ENCODE measurements at places on chromosomes 11 and 22.

DNA sequence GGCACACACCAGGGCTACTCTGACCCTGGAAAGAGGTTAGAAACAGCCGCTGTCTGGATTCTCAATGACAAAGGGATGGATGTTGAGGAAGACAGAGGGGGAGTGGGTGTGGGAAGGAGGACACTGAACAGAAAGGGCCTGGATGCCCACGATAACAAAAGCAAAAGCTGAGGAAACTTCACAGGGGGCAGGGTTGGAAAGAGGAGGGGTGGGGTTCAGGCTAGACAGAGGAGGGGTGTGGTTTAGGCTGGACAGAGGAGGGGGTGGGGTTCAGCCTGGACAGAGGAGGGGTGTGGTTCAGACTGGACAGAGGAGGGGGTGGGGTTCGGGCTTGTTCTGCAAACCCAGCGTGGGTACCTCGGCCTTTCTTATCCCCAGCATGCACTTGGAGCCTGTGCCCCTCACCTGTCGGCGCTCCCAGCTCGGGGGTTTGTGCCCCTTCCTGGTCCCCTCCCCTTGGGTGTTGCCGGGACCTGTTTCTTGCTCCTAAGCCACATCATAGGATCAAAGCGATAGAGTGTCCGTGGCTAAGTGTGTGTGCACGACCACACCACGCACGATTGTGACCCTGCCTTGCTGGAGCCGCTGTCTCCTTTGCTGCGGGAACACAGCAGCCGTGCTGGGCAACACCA lies 75.6 kb downstream of the BRD1 start:
- no peak for DNase-seq

DNA sequence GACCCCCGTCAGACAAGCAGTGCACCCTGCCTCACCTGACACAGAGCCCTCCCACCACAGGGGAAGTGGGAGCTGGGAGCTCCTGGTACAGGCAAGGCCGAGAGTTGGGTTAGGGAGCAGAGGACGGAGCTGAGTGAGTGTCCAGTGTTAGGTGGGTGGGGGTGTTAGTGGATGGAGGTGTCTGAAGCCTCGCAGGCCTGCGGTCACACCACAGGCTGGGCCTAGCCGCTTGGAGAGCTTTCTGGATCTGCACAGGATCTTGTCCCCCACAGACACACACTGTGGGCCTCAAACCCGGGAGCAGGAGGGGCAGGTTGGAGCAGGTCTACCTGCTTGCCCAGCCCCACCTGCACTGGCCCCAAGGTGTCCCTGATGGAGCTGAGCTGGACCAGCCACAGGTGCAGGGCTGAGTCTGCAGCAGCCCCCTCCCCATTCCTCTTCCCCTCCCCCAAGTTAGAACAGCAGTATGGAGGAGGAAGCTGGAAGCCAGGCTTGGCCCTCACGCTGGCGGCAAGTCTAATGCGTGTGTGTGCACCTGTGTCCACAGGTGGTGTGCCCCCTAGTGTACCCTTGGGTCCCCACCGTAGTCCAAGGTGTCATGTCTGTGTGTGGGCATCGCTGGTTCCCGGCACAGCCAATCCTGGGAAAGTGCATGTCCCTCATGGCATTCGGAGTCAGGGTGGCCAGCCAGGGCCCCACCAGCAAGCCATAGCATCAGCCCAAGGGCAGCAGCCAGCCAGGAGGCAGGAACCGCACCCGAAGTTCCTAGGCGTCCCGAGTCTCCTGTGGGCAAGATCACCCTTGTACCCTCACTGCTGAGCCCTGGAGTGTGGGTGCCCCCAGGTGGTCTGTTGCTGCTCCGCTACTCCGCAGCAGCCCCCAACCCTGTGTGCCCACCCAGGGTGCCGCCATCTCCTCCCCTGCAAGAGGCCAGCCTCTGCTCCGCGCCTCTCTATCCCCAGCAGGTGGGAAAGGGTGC lies 2.0 kb upstream of the GATD1 start:
- no peak for DNase-seq

- no peak for DNase-seq
Observed at GRCh38 chr11:61955422-61956135, 5.4 kb downstream of the BEST1 start.

- no peak for DNase-seq
Observed at GRCh38 chr11:10803676-10804075, 5.0 kb downstream of the EIF4G2 start.

DNA sequence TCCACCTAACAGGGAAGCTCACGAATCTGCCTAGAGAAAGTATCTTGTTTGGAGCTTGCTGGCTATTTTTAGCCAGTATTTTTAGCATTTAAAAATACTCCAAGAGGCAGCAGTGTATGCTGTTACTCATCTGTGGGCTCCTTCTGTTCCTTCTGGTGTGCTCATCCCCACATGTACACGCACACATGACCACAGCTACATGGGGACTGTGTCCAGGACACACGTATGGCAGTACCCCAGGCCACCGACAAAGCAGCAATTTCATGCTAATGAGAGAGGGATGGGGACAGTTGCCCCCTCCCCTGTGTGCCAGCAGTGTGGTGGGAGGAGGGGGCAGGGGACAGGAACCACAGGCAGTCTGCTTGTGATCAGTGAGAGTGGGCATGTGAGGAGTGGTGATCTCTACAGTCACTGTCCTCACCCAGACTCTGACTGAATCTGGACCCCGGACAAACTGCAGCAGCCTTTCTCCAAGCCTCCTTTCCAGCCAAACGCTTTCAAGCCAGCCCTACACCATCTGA lies 16.4 kb downstream of the USP2 start:
- no peak for DNase-seq

- no peak for DNase-seq
Observed at GRCh38 chr22:41324821-41325528, 23.6 kb downstream of the ZC3H7B start.

GRCh38 chr22:20653012-20653794 lies 120.7 kb upstream of the SERPIND1 start:
- DNase-seq = no peak

GRCh38 chr11:117223741-117224689 lies 7.9 kb downstream of the PCSK7 start:
- DNase-seq = no peak

- no peak for DNase-seq
Observed at GRCh38 chr22:42622061-42622710, 7.5 kb upstream of the POLDIP3 start.

DNA sequence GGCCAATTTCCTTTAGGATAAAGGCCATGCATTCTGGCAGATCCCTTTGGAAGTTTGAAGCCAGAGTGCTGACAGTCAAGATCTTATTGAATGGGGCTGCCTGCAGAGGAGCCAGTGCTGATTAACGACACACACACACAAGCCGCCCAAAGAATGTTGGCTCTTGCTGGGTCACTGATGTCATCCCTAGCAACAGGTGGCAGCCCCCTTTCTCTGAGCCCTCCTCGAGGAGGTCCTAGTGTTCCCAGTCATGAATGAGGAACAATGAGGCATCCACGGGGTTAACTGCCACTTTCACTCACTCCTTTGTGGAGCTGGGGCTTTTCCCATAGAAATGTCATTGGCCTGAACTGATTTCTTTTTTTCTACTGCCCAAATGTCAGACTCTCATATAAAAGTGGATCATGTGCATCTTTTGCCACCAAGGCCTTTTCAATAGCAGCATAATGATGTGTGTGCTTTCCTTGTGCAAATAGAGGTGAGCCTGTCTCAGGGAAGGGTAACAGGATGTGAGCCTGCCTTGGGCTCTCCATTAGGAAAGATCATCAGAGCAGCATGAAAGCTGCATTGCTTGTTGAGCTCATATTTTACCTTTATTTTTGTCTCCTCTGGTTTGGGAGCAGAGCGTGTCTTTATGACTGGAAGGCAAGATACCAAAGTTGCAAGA lies 301.8 kb upstream of the MTNR1B start:
- peak; percentile 8 for DNase-seq

DNA sequence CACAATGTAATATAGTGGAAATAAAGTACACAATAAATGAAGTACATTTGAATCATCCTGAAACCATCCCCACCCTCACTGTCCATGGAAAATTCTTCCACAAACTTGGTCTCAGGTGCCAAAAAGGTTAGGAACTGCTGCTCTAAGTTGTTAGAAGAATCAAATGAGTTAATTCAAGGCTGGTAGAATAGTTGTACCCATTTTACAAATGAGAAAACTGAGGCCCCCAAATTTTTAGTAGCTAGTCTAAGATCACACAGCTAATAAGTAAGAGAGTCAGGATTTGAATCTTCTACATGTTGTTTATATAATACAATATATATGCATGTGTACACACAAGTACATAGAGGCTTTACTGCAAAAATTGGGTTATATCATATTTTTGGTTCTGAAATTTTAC lies 43.1 kb downstream of the MIAT start:
- no peak for DNase-seq

DNA sequence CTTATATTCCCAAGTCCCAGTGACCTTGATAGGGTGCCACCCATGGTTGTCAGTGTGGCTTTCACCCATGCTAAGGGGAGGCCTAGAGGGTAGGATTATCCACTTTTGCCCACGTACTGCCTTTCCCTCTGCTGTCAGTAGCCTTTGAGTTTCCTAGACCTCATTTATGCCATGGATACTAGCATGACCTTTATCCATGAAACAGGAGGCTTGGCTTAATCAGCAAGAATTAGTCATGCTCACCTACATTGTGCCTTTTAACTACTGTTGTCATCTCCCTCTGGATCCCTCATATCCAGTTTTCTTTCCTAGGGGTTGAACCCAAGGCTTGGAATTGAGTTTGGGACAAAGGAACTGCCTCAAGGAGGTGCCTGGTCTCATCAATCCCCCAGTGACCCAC lies 716.7 kb downstream of the NTM start:
- DNase-seq = no peak

DNA sequence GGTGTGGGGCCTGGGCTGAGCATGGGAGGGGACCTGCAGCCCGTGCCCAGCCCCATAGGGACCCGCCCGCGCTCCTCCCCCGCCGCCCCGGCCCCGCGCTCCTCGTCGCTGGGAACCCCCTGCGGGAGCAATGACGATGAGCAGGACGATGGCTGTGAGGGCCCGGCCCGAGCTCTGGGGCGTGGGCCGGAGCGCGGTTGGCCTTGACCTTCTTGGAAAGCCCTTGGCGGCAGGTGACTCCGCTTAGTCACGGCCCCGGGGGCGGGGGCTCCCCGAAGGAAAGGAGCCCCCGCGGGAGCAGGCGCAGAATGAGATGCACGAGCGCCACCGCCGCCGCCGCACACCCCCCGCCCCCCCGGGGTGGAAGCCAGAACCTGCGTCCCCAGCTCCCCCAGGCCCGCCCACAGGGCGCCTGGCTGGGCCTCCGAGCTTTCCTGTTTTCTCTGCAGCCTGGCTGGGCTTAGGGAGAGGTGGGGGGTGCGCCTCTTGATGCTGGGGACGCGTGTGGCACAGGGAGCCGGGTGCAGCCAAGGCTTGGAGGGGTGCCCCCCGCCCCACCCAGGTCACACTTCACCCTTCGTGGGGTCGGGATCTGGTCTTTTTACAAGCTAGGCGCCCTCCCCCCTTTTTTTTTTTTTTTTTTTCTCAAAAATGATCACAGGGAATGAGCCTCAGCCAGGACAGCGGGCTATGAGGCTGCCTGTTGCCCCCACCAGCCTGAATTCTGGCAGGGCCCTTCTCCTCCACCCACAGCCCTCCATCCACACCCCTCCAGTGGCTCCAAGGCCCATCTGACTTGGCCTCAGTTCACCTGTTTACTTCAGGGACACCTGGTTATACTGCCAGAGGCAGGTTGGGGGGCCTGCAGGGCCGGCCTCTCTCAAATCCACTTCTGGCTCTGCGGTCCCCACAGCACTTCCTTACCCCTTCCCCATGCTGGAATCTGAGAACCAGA lies 17.9 kb downstream of the CRELD2 start:
- peak; percentile 39 for DNase-seq

DNA sequence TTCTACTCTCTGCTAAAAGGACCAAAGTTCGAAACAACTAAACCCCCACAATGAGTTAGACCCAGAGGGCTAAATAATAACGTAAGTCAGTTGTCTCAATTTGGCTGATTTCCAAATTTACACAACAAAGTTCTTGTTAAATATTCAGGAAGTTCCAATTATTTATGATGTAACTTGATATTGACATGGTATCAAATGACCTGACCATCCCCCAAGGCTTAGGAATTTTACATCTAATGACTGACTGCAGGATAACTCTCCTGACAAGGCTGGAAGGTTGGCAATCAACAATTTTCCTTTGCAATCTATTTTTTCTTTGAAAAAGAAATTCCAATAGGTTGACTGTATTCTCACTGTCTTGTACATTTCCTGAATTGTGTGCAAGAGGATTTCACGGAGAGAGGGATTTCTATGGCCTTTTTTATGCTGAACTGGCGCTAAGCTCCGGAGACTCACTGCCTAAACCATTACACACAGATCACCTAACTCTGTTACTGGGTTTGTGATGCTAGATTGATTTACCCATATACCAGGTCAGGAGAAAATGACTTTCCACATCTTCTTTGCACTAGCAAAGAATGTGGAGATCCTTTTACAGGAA lies 9.6 kb upstream of the CDON start:
- no peak for DNase-seq

DNA sequence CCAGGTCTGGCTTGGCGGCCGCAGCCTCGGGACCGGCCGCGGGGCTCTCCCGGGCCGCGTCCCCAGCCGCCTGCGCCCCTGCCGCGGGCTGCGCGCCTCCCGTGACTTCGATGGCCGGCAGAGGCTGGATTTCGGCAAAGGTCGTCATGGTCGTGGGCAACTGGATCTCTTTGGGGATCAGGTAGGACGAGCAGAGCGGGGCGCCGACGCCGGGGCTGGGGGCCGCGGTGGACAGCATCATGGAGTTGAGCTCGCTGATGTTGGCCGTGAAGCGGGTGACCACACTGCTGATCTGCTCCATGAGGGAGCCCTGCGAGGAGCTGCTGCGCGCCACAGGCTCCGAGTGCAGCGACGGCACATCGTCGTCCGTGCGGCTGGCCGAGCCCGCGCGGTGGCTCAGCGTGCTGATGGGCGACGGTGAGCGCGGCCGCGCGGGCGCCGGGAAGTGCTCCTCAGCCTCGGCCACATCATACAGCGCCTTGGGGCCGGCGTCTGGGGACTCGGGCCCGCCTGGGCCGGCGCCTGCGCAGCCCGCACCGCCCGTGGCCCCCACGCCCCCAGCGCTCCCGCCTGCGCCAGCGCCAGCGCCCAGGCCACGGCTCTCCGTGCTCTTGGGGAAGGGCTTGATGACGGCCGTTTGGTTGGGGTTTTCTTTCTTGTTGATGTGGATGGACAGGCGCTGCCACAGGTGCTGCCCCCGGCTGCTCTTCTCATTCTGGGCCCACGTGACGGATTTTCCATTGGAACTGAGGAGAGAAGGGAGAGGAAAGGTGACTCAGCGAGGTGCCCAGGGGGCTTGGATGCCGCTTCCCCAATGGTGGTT lies 171.4 kb upstream of the CTSC start:
- no peak for DNase-seq

- no peak for DNase-seq
Observed at GRCh38 chr22:43838161-43838560, 24.2 kb downstream of the SULT4A1 start.

DNA sequence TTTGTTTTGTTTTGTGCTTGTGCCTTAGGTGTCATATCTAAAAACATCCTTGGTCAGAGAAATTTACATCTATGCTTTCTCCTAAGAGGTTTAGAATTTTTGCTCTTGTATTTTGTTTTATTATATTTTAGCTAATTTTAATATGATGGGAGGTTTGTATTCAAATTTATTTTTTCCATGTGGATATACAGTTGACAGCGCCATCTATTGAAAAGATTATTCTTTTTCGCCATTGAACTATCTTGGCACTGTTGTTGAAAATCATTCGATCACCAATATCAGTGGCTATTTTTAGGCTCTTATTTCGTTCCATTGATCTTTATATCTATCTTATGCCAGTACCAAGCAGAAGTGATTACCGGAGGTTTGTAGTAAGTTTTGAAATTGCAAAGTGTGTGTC lies 510.3 kb downstream of the BRD1 start:
- no peak for DNase-seq

- DNase-seq = no peak
Observed at GRCh38 chr11:3080733-3081385, 23.6 kb upstream of the CARS1 start.
